ENCODE measurements at places on chromosomes 6 and 20.

DNA sequence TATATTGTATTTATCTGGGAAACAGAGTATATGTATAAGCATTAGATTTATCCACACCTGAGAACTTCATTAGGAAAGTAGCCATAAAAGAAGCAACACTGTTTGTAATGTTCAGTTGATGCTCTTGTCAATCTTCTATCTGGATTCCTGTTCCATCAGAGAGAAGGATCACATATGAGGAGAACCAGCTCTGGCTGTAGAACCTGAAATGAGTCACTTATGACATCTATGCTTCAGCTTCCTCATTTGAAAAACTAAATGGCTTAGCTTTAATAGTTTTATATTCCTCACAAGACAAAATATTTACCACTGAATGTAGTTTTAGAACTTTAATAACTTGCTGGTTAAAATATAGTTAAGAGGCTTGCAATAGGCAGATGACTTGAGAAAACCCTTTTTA is 144.7 kb downstream of the TASP1 start:
- DNase-seq, result no peak

DNA sequence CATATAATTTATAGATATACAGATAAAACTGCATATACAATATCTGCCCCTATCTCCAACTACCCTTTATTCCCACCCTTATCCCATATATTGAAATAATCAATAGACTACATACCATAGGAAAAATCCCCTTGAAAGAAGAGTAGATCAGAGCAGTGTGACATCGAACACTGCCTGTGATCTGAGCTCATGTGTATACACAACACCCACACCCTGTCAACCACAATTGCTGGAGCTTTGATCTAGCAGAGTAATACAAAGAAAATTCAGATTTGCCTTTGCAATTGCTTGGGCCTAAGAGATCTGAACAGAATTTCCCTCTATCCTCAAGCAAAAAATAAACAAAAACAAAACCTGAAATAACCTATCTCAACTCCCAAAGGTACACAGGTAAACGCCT is 119.3 kb downstream of the ASCC3 start:
- no peak for DNase-seq

DNA sequence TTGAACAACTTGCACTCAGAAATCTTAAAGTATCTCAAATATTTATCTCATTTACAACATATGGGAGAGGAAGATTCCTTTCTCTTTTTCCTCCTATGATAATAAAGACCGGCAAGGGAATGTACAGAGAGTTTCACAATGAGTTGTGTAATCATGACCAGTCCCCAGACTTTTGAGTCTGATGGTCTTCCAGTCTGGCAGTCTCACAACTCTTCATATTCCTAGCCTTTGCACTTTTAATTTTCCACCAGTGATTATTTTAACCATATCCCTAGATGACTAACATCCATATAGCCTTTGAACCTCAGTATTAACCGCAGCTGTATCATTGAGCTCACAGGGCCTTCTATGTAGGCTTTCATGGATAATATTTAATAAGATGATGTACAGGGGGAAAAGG is 278.5 kb downstream of the KHDC1L start:
- no peak for DNase-seq

DNA sequence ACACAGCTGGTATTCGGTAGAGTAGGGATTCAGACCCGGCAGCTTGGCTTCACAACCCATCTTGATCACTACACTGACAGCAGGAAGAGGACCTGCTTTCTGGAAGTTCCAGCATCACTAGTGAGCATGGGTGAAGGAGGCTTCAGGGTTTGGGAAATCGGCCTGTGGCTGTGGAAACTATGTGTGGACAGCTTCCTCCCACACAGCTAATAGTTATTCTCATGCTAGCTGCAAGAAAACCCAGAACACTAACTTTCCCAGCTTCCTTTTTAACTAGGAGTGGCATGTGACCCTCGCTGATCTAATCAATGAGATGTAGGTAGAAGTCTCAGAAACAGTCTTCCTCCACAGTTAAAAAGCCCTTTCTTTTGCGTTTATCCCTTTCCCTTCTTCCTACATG is 36.3 kb upstream of the SIRPA start:
- DNase-seq, result no peak

- DNase-seq, result no peak
These were observed 90.7 kb downstream of the TRMT6 start for GRCh38 chr20:5859608-5860007.

DNA sequence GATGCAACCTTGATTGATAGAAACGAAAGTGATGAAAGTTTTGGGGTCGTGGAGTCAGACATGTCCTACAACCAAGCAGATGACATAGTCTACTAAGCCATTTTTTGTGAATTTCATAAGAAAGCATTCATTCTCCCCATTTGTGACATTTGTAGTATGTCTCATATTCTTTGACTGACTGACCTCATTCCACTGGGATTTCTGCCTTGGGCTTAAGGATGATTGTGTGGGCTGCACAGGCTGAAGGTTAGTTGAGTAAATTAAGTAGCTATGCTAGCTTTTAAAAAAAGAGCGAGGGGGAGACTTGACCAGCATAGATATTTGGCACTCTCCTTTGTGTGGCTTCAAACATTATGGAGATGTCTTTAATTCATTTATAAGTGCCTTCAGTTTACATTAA is 28.9 kb downstream of the STMND1 start:
- no peak for DNase-seq

DNA sequence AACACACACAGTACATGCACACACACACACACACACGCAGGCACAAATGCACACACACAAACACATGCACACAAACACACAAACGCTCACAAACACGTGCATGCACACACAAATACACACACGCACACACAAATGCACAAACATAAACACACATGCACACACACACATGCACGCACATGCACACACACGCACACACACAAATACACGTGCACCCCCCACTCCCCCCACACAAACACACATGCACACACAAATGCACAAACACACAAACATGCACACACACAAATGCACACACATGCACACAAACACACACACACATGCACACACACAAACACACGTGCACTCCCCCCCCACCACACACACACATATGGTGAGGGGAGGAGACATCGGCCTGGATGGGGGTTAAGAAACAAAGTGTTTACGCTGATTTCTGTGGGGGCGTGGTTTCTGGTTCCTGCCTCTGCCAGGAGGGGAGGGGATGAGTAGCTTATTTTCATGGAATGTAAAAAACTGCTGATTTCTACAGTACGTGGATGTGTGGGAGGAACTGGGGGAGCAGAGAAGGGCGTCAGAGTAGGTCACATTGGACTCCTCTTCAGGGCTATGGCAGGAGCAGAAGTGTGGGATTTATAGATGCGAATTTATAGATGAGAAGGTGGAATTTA is 607.2 kb downstream of the QKI start:
- DNase-seq, result no peak

GRCh38 chr6:47360388-47360787 is 50.7 kb upstream of the TNFRSF21 start:
- no peak for DNase-seq

GRCh38 chr6:156169371-156169770 is 607.8 kb upstream of the ARID1B start:
- DNase-seq, result no peak

GRCh38 chr6:75167851-75168250 is 38.0 kb downstream of the COL12A1 start:
- DNase-seq, result no peak

- DNase-seq, result no peak
These were observed 68.0 kb downstream of the OLIG3 start for GRCh38 chr6:137426007-137426689.

GRCh38 chr6:143337201-143337949 is 113.1 kb downstream of the ADAT2 start:
- no peak for DNase-seq

DNA sequence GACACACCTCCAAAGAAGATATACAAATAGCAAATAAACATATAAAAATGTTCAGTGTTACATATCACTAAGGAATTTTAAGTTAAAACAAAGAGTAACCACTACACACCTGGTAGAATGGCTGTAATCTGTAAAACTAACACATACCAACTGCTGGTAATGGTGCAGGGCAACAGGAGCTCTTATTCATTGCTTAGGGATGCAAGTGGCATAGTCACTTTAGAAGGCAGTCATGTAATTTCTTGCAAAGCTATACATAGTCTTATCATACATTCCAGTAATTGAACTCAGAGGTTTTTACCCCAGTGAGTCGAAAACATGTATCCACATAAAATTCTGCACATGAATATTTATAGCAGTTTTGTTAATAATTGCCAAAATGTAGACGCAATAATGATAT is 906.8 kb upstream of the CITED2 start:
- no peak for DNase-seq

GRCh38 chr6:100342830-100343229 is 121.9 kb downstream of the SIM1 start:
- DNase-seq, result no peak

Data from GM12891 (cell line).